ENCODE measurements at places on chromosomes 3 and 15.

- no peak for DNase-seq
Measured at GRCh38 chr3:171092467-171092911, 66.0 kb upstream of the SLC2A2 start.

DNA sequence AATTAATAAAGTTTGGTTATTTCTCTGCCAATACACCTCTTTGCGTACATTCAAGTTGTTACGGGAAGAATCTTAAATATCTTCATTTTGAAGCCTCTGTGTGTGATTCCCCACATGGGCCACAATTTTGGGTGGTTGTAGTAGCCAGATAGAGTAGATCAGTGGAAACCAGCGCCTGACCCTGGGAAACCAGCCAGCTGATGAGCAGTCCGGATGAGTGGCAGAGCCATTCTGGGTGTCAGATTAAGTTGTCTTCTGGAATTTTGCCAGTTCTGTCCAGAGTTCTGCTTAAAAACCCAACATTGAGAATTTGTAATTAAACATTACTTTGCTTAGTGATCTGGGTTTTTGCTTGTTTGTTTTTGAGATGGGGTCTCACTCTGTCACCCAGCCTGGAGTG is 49.7 kb downstream of the MRPS25 start:
- DNase-seq, result no peak

GRCh38 chr3:106814231-106814630 is 563.0 kb upstream of the CCDC54 start:
- DNase-seq, result no peak

- DNase-seq, result no peak
Measured at GRCh38 chr3:177932346-177932745, 603.9 kb upstream of the KCNMB2 start.

DNA sequence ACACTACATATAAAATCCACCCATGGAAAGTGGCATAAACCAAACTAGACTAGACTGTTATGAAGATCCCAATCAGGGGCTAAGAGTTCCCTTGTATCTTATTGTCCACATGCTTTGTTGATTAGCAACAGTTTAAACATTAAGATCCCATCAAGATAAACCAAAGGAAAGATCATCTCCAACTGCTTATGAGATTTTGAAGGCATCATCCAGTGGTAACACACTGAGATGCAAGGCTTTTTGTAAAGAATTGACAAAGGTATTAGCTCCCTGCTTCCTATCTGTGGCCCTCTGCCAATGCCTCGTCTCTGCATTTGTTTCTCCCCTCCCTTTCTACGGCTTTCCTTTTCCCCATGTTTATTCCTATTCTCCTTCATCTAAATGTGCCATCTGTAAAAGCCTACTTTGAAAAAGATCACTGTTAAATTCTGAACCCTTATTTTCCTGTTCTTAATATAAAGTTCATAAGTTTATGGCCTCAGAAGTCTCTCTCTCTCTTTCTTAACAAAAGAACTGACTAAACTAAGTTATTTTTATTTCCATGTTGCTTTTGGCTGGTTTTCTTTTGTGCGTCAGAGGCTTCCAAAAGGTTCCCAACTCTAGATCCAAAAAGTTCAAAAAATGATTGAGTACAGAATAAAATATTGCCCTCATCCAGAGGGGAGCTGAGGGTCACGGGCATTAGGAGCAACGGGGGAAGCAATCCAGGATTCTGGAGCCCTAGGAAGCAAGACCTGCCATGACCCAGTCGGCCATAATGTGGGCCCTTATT is 5.5 kb downstream of the PLD1 start:
- DNase-seq, result no peak

GRCh38 chr15:101063212-101063611 is 144.1 kb downstream of the LRRK1 start:
- DNase-seq, result peak; percentile 11

- no peak for DNase-seq
Measured at GRCh38 chr15:65328506-65329287, 24.2 kb downstream of the RNU5B-1 start.

- no peak for DNase-seq
Measured at GRCh38 chr3:4866866-4867265, 112.4 kb upstream of the BHLHE40 start.

DNA sequence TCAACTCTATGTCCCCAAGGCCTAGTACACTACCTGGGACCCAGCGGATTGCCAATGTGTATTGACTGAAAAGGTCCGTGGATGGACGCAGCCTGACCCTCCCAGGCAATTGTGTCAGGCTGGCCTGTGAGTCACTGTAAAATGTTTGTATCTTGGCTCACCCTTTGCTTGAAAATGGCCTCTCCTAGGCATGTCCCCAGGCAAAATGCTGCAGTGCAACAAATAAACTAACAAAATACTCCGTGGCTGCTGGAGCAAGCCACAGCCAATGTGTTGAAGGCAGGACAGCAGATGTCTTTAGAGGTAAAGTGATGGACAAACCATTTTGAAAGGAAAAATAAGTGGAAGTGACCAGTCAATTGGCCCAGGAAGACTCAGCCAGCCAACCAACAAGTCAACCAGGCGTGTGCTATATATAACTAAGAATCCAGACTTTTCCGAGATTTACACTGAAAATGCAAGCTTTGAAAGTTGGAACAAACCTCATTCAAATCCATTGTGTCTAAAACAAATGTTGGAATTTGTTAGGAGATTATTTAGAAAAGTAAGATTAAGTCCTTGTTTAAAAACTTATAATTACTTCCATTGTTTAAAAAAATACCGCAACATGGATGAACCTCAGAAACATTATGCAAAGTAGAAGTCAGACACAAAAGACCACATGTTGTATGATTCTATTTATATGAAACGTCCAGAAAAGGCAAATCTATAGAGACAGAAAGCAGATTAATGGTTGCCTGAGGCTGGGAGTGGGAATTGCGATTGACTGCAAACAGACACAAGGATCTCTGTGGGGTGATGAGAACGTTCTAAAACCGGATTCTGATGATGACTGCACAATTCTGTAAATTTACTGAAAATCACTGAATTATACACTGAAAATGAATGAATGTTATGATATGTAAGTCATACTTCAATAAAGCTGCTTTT is 191.2 kb downstream of the TLE3 start:
- no peak for DNase-seq

DNA sequence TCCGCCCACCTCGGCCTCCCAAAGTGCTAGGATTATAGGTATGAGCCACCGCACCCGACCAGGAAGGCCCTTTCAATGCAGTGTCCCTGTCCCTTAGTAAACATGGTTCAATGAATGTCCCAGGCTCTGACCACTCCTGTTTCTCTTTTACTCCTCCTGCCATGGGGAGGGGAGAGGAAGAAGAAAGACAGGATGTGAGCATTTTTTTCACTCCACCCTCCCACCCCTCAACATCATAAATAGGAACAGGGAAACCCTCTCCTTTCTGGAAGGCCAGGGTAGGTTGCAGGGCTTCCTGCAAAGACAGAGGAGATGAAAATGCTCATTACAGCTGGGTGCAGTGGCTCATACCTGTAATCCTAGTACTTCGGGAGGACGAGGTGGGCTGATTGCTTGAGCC is 7.5 kb upstream of the TATDN2 start:
- no peak for DNase-seq

DNA sequence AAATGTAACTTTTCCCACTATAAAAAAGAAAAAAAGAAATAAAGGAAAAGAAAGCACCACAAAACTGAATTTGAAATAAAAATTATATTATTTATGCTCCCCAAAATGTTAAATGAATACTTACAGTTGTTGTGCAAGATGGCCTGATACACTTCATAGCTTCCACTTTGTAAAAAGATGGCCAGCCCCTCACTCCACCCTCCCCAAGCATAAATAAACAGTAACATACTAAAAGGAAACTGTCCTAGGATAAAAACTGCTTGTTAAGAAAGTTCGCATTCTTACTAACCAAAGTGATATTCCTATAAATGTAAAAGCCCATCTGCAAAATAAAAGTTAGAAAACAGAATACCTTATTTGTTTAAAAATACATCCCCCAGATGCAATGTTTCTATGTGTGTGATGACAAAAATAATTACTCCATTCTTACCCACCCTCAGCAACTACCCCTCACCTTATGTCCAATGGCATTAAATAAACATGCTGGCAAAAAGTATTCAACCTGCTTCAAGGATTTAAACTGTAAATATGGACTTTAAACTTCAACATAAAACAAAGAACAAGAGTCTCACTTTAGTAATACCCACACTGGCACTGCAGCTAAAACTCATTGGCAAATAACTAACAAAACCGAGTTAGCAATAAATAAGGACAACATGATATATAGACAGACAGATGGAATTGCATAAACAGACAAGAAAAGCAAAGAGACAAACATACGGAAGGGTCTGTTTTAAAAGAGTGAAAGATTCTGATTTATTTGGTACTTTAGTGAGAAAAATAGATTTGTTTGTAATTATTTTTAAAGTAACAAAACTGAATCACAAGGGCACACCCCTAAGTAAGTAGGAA is 47.7 kb downstream of the ZBTB20 start:
- no peak for DNase-seq

DNA sequence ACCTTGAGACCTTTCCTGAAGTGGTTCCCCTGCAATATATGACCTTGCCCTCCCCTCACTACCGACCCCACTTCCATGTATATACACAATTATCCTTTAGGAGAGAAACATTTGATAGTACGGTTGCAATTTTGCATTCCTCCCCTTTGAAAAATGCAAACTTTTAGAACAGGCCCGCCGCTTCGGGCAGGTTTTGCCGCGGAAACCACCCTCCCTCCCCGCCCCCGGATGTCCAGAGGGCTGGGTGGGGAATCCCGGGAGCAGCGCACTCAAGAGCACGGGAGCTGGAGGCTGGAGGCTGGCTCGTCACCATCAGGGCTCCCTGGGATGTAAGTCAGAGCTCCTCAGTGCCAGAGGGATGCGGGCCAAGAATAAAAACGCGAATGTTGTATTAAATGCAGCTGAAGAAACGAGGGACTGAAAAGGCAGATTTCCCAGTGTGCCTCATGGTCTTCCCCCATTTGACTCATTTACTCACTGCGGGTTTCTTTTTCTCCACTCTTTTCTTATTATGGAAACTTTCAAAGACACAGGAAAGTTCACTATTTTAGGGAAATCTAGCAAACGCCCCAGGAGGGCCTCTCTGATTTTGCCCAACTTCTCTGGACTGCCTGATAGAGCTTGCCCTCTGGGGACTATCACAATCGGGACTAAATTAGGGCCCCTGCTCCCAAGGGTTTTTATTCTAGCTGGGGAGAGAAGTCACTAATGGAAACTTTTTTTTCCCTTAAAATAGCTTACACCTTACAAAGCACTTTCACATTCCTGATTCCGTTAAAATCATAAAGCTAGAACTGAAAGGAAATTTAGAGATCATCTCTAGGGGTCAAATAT is 2.9 kb upstream of the USP3 start:
- peak; percentile 59 for DNase-seq

DNA sequence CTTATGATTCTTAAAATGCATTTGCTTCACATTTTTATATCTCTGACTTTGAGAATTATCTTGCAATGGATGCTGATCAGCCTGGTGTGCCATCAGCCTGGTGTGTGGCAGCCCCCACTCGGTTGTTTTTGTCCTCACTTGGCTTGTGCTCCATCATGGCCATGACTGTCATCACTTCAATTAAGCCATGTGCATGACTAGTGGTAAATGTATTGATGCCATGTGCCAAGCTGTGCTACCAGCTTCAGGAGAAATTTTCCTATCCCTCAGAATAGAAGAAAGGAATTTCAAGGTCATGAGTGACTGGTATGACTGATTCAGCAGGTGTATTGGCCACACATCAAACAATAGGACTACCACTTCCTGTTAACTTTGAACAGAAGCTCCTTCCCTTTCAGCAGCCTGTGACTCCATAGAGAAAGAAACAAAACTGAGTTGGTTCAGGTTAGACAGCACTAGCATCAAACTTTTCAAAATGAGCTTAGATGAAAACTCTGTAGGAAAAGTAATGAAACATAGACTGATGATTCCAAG is 251.7 kb downstream of the GRM7 start:
- DNase-seq, result no peak

DNA sequence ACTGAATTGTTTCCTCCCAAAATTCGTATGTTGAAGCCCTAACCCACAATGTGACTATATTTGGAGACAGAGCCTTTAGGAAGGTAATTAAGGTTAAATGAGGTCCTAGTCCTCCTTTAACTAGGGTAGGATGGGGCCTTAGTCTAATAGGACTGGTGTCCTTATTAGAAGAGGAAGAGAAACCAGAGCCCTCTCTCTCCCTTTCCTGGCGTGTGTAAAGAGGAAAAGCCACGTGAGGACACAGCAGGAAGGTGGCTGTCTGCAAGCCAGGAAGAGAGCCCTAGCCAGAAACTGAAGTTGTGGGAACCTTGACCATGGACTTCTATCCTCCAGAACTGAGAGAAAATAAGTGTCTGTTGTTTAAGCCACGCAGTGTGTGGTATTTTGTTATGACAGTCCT is 94.3 kb downstream of the OXNAD1 start:
- DNase-seq, result no peak

GRCh38 chr3:106609666-106610301 is 741.0 kb upstream of the CBLB start:
- DNase-seq, result peak; percentile 76

DNA sequence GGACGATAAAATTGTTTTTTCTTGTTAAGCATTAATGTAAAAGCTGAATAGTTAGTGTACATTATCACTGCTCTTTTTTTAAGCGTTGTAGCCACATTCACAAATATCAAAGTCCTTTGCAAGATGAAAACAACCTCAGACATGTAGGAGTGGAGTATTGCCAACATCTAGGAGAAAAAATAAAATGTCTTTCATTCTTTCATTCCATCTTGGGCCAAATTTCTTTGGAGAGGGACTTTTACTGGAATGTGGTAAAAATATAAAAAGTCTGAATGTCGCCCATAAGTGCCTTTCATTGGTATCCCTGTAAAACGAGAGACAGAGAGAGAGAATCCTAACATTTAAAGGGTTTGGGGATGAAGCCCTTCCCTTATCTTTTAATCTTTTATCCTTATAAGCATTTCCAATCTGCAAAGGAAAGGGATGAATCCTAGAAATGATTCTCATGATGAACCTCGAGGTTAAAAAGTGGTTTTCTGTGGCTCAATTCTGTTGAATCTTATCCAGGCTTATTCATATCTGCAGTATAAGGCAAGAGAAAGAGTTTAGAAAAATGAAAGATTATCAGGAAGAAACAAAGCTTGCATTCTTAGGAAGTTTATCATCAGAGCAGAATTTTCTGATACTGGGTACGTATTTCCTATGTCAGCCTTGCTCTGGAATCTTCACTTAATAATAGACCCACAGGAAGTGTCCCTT is 1031.7 kb downstream of the MCTP2 start:
- no peak for DNase-seq

- no peak for DNase-seq
Measured at GRCh38 chr3:53815067-53815466, 31.2 kb downstream of the CHDH start.

- no peak for DNase-seq
Measured at GRCh38 chr3:2041931-2042330, 56.7 kb upstream of the CNTN4 start.

- DNase-seq, result no peak
Measured at GRCh38 chr3:30661098-30661873, 54.9 kb downstream of the TGFBR2 start.

Measured in activated naive CD4-positive, alpha-beta T cell treated with anti-CD3 and anti-CD28 coated beads, Interleukin-2, amount 10 ng/mL, durations not matched to agents 7 days and 5 days (primary cell).